ENCODE measurements at places on chromosomes 4 and X.

- no peak for DNase-seq
Measured at GRCh38 chrX:102498732-102499131, 17.8 kb downstream of the TMSB15A start.

DNA sequence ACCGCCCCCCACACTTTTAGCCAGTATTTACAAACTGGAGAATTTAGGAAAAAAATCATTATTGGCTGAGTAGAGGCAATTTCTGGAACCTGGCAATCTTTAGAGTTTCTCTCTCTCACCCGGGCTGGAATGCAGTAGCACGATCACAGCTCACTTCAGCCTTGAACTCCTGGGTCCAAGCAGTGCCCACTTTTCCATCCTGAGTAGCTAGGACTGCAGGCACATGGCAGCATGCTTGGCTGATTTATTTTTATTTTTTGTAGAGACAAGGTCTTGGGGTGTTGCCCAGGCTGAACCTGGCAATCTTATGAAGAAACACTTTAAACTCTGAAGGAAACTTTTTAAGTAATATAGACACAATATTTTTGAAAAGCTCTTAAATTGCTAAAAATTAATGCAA lies 120.1 kb downstream of the AFF1 start:
- DNase-seq, result no peak

DNA sequence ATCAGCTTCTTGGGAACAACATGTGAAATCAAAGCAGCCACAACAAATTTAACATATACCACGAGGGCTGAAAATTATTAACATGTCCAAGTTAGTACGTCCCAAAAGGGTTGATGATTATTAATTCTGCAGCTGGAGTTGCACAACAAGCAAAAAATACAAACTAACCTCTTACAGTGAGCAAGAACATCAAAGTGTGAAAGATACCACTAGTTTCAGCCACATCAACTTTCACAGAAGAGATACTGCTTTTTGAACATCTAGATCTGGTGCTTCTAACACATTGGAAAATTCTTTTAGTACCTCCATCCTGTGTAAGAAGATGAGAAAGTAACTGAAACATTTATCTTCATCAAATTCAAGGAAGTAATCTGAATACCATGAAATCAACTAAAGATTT lies 334.1 kb downstream of the PCDH7 start:
- no peak for DNase-seq

DNA sequence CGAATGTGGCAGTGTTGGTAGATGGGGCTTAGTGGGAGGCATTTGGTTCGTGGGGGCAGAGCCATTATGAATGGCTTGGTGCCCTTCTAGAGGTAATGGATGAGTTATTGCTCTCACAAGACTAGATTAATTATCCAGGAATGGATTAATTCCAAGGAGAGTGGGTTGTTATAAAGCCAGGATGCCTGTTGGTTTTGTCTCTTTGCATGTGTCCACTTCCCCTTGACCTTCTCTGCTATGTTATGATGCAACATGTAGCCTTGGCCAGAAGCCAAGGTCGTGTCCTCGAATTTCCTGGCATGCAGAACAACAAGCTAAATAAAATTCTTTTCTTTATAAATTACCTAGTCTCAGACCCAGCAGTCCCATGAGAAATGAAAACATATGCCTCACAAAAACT lies 111.2 kb upstream of the PLS3 start:
- DNase-seq, result no peak

- DNase-seq, result no peak
Measured at GRCh38 chr4:68927165-68927564, 24.4 kb downstream of the UGT2A3 start.

GRCh38 chrX:107454302-107454701 lies 4.8 kb downstream of the FRMPD3 start:
- no peak for DNase-seq
